Panc1 (cell line): ENCODE measurements at places on chromosomes 1 and 21. TPM values are rescaled to one million over a fixed set of nuclear protein-coding genes. Genes with fewer than 3 reads are reported as not detected.

DNA sequence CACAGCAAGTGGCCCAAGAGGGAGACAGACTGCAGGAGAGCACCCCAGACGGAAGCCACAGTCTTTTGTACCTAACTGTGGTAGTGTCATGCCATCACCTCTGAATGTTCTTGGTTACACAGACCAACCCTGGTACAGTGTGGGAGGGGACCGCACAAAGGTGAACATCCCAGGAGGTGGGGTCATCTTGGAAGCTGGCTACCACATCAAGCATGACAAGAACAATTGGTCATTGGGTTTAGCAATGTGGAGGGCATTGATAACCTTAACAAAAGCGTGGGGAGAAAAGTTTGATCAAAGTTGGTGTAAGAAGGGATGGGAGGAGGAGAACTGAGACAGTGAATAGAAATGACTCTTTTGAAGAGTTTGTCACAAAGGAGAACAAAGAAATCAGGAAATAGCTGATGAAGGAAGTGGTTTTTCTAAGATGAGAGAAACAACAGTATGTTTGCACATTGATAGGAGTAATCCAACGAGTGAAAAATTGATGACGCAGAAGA, 87.1 kb upstream of the CACNA1E start:
- H3K36me3 ChIP-seq = no peaks in the 10 kb centered on the region
- H3K4me3 ChIP-seq = no peak overlapping the region
- peaks cover 3% of the 10 kb centered on the region for H3K27me3 ChIP-seq
- no peak overlapping the region for H3K27ac ChIP-seq
- no peak for DNase-seq

DNA sequence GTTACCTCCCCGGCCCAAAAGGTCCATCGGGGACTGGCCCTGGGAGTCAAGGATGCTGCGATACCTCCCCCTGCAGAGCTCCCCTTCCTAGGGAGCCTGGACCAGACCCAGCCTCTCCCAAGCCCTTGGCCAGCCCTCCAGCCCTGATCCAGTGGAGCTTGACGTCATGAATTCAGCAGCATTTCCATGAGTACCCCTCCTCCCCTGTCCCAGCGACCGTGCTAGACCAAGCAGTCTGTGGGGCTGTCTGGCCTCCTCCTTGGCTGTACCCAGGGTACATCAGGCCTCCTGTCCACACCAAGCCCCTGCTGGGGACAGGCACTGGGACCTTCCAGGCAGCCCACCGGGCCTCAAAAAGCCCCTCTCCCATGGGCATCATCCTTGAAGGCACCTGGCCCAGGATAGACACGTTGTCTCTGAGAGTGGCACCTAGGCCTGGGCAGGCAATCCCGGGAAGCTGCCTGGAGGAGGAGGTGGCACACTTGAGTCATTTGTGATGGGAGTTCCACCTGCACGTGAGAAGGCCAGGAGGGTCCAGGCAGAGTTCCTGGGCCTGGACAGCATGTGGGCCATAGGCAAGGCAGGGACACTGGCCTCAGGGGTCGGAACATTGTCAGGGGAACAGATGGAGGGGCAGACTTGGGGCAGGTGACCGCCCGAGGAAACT, 46.4 kb downstream of the WNT9A start:
- no peaks in the 10 kb centered on the region for H3K27me3 ChIP-seq
- peaks cover 2% of the 10 kb centered on the region for H3K4me1 ChIP-seq
- no peaks in the 10 kb centered on the region for H3K36me3 ChIP-seq
- DNase-seq = no peak
- no peak overlapping the region for H3K4me3 ChIP-seq

DNA sequence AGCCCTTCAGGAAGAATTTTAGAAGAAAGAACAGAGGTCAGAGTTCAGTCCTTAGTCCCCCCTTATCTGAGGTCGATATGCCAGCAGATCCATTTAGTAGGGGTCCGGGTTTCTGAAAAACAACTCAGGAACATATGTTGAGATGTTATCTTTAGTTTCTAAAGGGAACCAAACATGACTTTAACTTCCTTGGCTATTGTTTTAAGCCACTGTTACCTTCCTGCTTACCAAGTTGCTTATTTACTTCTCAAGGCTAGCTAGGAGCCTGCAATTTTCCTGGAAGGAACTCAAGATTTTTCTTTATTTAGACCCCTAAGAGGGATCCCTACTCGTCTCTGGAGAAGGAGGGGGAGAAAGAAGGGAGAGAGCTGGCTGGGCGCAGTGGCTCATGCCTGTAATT, 54.3 kb downstream of the KCNC4 start:
- DNase-seq = no peak
- H3K27ac ChIP-seq = no peak overlapping the region
- no peak overlapping the region for H3K4me3 ChIP-seq
- no peaks in the 10 kb centered on the region for H3K4me1 ChIP-seq

DNA sequence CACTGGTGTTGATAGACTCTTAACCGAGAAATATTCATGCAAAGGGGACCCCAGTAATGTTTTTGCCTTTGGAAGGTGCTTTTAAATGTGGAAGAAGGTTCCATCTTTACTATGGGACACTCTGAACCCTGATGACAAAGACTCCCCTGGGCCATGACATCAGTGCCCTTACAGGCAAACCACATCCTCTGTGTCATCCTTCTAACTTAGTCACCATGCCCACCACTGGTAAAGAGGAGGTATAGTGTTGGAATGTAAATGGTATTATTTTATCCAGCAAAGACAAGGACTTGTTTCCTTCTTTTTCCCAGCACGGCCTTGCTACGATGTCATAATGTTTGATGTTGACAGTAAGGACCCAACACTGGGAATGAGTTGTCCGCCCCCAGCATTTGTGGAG, 12.6 kb downstream of the METTL13 start:
- no peaks in the 10 kb centered on the region for H3K27me3 ChIP-seq
- H3K4me1 ChIP-seq = no peaks in the 10 kb centered on the region
- peak; percentile 59 for DNase-seq
- H3K27ac ChIP-seq = no peak overlapping the region

- no peak overlapping the region for H3K27ac ChIP-seq
- H3K36me3 ChIP-seq = peaks cover 2% of the 10 kb centered on the region; the same call in 1 of the 2 replicates
- no peaks in the 10 kb centered on the region for H3K27me3 ChIP-seq
- DNase-seq = no peak
- no peak overlapping the region for H3K4me3 ChIP-seq
Measured at GRCh38 chr1:225539069-225539468, 111.2 kb upstream of the LBR start.

TDRD5 gene
- total RNA-seq = 2.4 TPM

CLEC20A gene
- not detected for total RNA-seq
